ENCODE measurements at places on chromosomes 4 and X. TPM values are rescaled to one million over a fixed set of nuclear protein-coding genes. Genes with fewer than 3 reads are reported as not detected.

The HCFC1 gene
- total RNA-seq, result 11.0 TPM

The MAGEC1 gene
- total RNA-seq, result not detected

The CT45A10 gene
- not detected for total RNA-seq

The TRO gene
- 2.9 TPM for total RNA-seq

The HPSE gene
- total RNA-seq, result 16.3 TPM

The INTU gene
- total RNA-seq, result 2.8 TPM

The HTRA3 gene
- total RNA-seq, result 2.2 TPM

The IL21 gene
- total RNA-seq, result not detected

The SUPT20HL2 gene
- total RNA-seq, result not detected

The KIT gene
- total RNA-seq, result 1.1 TPM

The ZDHHC15 gene
- not detected for total RNA-seq

The ZNF711 gene
- 10.3 TPM for total RNA-seq

The SPANXA2 gene
- total RNA-seq, result not detected

The HPGD gene
- total RNA-seq, result not detected

The GNRHR gene
- not detected for total RNA-seq

The TREX2 gene
- total RNA-seq, result 4.7 TPM

The CXXC4 gene
- 0.17 TPM for total RNA-seq

The IL2 gene
- not detected for total RNA-seq

The TAB3 gene
- total RNA-seq, result 6.7 TPM

The SLC10A4 gene
- total RNA-seq, result 0.09 TPM
